ENCODE measurements at places on chromosomes 6 and 20.

DNA sequence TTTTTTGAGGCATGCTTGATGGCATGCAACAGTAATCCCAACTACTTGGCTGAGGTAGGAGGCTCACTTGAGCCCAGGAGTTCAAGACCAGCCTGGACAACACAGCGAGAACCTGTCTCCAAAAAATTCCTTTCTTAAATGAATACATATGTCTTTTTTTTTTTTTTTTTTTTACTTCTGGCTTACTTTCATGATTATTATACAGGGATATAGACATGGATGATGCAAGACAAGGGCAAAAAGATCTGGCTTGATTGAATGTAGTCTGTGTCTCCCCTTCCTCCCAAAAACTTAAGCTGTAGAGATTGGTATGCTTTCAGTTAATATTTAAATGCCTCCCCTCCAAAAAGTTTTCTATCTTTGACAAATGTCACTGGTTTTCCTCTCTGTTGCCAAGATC lies 7.6 kb downstream of the SNX3 start:
- DNase-seq: no peak

DNA sequence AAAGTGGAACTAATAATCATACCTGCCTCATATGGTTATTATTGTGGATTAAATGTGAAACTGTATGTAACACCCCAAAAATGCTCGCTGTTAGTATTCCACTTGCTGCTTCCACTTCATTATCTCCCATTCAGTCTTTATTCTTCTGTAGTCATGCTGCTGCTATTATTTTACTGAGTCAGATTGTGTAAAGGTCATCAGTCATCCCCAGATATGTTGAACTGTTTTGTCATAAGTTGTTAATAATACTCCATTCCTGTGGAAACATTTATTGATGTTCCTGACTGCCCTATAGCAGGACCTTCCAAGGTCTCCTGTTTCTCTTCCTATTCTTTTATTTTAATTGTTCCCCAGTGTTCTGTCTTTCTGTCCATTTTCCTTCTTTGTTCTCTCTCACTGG lies 1148.3 kb downstream of the EPHA7 start:
- DNase-seq: no peak

DNA sequence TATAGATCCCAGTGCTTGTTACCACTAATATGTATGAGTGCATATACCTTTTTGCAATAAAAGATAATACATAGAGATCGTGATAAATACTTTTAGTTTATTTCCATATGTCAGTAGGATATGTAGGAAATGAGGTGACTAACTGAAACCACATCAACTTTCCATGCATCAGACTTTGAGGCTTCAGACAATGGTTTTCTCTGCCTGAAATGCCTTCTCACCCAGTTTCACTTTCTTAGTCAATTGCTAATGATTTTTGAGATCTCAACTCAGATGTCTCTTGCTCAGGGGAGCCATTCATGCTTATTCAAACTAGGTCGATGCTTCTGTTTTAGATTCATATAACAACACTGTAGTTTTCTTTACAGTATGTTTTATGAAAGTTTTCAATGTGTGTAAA lies 626.6 kb upstream of the ADGRB3 start:
- DNase-seq: no peak

GRCh38 chr20:31945785-31946184 lies 6.1 kb downstream of the PDRG1 start:
- no peak for DNase-seq

GRCh38 chr20:44120676-44121425 lies 66.1 kb downstream of the JPH2 start:
- no peak for DNase-seq

DNA sequence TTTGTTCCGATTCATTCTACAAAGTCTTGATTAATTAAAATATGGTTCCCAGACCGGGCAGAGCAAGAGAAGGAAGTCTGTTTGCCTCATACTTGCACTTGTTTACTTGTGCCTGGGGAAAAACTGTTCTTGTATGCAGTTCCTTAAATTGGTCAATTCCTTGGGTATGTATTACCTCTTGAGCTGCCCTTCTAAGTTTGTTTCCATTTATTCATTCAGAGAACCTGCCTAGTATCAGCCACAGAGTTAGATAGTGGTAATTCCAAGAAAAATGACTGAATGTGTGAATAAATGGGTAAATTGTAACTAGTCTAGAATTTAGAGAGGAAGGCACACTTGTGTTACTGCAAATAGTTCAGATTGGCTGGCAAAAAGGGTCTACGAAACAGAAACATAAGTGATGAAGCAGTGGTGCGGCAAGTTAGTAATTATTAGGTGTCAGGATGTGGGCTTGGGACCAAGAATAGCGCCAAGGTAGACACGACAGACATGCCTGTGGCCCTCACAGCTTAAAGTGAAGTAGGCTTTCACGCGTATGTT lies 525 bp upstream of the MAK start:
- DNase-seq: no peak

GRCh38 chr6:118551063-118552053 lies 3.3 kb downstream of the PLN start:
- DNase-seq: peak; percentile 67

GRCh38 chr20:17646209-17646960 lies 35.7 kb downstream of the RRBP1 start:
- DNase-seq: no peak

DNA sequence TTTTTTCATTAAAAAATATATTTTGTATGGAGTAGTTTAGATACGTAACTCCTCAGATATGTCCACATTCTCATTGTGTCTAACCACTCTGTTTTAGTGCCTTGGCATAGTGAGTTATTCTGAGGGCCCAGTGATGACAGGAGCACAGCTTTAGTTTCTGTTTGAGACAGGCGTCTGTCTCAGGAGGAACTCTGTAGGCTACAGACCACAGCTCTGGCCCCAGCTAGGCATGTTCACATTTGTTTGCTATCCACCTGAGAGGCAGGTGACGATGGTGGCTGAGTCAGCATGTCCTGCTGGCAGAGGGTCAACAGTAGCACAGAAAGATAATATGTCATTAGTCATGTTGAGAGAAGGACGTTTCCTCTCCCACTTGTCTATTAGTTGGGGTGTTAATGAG lies 16.3 kb downstream of the LRRC1 start:
- DNase-seq: no peak

- DNase-seq: no peak
These were observed 19.6 kb upstream of the SYNCRIP start for GRCh38 chr6:85662251-85662650.

DNA sequence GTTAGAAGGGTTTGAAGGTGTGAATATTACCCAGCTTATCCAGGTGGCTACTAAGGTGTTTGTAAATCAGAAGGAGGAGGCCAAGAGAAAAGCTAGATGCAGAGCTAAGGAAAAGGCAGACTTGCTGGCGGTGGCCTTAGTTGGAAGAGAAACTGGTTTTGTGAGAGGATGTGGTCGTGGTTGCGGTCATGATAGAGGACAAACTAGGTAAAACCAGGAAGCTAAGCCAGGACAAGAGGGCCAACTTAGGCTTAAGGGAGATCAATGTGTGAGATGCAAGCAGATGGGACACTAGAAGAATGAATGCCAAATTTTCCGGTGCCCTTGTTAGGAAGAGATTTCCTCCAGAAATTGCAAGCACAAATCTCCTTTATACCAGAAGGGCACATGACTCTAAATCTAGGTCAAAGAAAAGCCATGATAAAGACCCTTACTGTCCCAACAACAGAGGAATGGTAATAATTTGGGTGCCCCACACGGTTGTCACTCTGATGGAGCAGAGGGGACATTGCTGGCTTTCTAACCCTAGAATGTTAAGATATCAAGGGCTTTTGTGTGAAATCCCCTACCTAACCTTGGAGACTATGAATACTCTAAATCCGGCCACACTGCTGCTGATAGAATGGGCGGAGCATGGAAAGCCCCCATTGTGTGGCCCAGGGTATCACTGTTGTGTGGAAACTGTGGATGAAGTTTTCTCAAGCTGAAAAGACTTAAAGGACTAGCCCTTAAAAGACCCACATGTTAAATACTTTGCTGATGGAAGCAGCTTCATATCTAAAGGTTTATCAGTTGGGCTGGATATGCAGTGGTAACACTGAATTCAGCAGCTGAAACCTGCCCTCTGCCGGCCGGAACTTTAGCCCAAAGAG lies 7.8 kb downstream of the IL22RA2 start:
- no peak for DNase-seq

DNA sequence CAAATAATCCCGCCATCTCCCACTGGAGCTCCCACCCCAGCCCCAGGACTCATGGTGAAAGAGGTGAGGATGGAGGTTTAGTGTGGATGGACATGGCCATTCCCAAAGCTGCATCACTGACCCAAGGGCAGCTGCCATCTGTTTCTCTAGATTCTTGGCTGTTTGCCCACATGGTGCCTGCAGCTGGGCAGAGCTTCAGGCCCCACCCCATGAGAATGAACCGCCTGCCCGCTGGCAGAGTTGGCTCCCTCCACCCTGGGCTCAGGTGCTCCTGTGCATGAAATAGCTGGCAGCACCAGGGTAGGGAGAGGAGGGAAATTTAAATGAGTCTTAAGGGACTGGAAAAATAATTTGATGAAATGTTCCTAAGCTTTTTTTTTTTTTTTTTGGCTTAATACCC lies 17.4 kb downstream of the SCML4 start:
- no peak for DNase-seq

DNA sequence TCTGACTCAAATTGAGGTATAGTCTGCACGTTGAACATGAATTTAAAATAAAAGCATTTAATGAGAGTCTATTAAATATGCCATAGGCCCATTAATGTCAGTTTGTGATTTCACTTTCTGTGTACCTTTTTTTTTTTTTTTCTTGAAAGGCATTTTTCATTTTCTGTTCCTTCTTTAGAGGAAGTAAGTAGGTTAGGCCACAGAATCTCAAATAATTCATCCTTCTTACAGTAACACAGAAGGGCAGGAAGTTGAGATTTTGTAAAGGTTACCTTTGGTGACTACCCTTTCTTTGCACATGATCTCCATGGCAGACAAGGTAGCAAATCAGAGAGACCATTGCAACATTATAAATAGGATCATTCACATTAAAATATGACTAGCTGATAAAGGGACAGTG lies 9.6 kb downstream of the L3MBTL3 start:
- DNase-seq: no peak

DNA sequence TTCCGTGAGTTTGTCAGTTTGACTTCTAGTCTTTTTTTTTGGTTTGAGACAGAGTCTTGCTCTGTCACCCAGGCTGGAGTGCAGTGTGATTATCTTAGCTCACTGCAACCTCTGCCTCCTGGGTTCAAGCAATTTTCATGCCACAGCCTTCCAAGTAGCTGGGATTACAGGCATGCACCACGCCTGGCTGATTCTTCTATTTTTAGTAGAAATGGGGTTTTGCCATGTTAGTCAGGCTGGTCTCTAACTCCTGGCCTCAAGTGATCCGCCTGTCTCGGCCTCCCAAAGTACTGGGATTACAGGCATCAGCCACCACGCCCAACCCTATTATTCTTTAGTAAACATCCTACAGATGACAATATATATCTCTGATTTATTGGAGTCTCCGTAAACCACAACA lies 506.5 kb downstream of the PREX1 start:
- DNase-seq: no peak

- no peak for DNase-seq
These were observed 288.7 kb downstream of the RNF144B start for GRCh38 chr6:18675881-18676280.

DNA sequence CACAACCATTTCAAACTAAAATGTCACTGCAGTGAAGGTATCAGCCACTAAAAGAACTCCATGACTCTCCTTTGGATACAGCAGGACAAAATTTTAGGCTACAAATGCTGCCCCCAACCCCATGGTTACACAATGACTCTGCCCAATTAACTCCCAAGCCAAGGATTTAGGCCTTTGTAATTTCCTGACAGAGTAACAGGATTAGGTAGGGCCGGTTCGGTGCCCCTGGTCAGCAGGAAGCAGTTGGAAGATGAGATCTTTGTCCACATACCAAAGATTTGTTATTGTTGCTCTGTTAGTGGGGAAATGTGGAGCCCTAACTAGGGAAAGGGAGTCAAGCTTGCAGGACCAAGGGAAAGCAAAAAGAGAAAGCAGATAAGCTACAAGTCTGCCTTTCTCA lies 26.7 kb upstream of the RIPK1 start:
- peak; percentile 26 for DNase-seq

- DNase-seq: no peak
These were observed 13.5 kb upstream of the PNRC1 start for GRCh38 chr6:89066940-89067646.

DNA sequence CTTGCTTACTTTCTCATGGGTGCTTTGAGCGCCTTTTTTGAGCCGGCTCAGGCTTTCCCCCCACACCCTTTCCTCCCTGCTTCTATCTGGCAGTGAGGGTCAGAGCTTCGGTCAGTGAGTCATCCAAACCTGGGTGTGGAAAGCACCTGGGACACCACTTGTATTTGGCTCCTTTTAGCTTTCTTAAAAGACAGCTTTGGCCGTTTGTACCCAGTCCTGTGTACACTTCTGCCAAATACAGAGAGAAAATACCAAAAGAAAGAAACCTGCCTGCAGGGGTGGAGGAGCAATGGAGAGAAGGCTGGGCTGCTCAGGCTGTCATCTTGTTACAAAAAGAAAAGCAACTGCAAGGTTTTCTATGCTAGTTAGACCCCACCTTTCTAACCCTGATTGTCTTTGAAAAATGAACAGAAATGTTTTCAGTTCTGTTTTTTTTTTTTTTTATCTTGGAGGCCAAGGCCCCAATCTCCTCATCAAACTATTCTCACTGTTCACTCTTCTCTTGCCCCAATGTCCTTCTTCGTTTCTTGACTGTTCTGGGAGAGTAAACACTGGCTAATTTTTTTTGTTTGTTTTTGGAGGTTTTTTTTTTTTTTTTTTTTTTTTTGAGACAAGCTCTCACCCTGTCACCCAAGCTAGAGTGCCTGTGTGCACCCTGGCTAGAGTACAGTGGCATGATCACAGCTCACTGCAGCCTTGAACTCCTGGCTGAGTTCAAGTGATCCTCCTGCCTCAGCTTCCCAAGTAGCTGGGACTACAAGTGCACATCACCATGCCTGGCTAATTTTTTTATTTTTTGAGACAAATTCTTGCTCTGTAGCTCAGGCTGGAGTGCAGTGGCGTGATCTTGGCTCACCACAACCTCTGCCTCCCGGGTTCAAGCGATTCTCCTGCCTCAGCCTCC lies 76.4 kb downstream of the SSR1 start:
- no peak for DNase-seq

- DNase-seq: no peak
These were observed 1.2 kb downstream of the RPS21 start for GRCh38 chr20:62387933-62388635.

- no peak for DNase-seq
These were observed 305.8 kb downstream of the CD83 start for GRCh38 chr6:14423330-14423729.

DNA sequence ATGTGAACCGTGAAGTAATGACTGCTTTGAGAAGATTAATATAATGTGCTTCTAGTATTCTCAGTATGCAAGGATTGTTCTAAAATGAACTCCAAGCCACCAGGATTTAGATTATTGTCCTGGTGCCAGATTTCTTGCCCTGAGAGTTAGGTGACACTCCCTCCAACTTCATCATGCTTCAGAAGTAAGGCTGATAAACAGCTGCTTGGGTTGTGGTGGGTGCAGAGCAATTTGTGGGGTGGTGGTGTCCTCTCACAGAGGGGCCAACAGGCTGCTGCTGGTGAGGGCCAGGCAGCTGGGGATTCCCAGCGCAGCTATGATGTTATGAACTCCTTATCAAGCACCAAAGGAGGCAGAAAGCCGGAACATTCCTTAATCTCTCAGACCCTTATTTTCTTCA lies 114.6 kb downstream of the MCHR2 start:
- no peak for DNase-seq

- DNase-seq: no peak
These were observed 243.6 kb upstream of the RIMS1 start for GRCh38 chr6:71642793-71643192.

All from GM23338 (cell line).